AG20443 (cell line): ENCODE measurements at places on chromosomes 3 and 15.
A peak's percentile ranks its signal among the peaks of the same experiment; 100 is the strongest.

GRCh38 chr3:113157408-113158030 lies 53.8 kb upstream of the BOC start:
- peak; percentile 49 for DNase-seq

DNA sequence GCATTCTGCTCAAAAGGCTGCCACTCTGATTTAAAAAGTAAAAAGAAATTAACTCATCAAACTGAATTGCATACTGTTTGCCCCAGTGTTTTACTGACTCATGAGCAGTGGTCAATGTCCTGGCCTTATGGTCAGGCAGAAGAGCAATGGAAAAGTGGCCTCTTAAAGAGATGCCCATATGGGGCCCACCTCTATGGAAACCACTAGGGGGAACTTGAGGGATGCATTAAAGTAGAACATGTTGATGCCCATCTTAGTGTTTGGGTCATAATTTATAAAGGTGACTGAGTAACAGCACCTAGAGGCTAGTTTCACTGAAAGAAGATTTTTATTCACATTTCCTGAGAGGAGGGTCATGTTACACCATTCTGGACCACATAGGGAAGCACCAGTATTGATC lies 66.5 kb upstream of the RNU6-1 start:
- no peak for DNase-seq

DNA sequence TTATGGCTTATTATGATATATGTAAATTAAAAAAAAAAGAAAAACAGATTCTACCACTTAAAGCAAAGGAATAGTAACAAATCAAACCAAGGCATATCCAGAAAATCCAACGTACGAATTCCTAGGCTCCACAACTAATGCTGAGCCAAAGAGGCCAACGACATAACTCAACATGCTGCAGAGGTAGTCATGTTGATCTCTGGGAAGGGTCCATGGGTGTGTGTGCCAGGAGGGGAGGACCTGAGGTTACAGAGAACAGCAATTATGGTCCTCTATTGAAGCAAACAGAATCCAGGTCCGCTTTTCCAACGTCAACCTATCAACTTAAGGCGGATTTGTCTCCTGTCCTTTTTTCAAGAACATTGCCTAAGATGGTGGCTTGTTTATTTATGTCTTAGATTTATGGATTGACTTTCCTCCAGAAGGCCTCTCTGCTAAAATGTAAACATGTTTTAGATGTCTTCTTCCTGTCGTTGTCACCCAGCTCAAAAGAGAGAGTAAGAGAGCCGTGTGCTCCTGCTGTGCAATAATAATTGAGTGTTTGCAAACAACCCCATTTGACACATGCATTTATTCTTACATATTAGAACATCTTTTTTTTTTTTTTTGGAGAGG lies 20.4 kb downstream of the NANOGP8 start:
- DNase-seq: no peak

- peak; percentile 100 for DNase-seq
These were observed 71.1 kb downstream of the CCNL1 start for GRCh38 chr3:157088601-157089454.

DNA sequence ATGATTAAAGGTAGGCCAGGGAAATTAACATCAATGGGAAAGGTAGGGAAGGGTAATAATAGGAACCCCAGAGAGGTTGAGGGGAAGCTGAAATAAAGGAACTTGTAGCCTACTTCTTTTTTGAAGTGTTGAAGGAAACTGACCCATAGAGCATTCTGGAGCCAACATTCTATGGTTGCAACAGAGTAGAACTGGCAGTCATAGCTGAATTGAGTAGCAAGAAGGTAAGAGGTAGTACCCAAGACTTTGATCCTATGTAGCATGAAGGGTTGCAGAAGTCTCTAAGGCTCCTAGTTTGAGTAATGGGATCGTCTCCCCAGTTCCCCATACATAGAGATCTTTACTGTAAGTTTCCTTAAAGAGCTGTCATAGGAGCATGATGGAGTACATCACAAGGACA lies 7.4 kb upstream of the ZNF774 start:
- DNase-seq: no peak

GRCh38 chr3:72655131-72655551 lies 193.1 kb downstream of the SHQ1 start:
- peak; percentile 49 for DNase-seq

DNA sequence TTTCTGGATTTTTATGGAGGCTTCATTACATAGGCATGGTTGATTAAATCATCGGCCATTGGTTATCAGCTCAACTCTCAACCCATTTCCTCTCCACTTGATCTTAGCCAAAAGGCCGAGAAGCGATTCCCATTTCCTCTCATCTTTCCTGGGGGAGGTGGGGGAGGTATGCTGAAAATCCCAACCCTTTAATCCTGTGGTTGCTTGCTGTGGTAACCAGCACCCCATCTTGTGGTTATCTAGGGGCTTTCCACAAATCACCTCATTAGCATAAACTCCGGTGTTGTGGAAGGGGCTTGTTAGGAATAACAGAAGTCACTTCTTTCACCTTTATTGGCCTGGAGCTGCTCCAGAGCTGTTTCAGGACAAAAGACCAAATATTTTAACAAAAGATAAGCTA lies 20.9 kb downstream of the PDE8A start:
- no peak for DNase-seq

- no peak for DNase-seq
These were observed 77.3 kb downstream of the APBA2 start for GRCh38 chr15:28962851-28963710.

GRCh38 chr3:177792311-177793030 lies 595.2 kb upstream of the TBL1XR1 start:
- peak; percentile 29 for DNase-seq

DNA sequence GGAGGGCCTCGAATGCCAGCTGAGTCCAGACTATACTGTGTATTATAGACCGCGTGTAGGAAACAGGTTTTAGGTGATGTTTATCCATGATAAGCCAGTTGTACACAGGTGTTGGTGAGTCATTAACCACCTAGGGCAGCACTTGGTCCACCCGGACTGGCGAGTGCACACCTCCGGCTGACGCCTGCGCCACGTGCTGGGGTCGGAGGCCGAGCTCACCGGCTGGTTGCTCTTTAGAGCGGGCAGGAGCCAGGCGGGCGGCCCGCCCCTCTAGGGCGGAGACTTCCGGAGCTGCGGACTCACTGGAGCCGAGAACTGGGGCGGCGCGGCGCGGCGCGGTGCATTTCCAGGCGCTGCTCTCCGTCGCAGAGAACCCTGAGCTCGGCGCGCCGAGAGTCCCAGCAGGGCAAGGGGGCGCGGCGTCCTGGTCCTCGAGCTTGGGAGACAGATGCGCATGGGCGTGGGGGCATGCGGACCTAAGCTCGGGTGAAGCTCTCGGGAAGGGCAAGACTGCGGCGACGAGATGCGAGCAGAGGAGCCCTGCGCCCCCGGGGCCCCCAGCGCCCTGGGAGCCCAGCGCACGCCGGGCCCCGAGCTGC lies at the start of gene ESYT3:
Gene ESYT3, plus strand, starts transcription at position 341 of the 599 bp plus-strand sequence. Its CDS starts 183 bp downstream, at position 524.
- DNase-seq: peak; percentile 91

DNA sequence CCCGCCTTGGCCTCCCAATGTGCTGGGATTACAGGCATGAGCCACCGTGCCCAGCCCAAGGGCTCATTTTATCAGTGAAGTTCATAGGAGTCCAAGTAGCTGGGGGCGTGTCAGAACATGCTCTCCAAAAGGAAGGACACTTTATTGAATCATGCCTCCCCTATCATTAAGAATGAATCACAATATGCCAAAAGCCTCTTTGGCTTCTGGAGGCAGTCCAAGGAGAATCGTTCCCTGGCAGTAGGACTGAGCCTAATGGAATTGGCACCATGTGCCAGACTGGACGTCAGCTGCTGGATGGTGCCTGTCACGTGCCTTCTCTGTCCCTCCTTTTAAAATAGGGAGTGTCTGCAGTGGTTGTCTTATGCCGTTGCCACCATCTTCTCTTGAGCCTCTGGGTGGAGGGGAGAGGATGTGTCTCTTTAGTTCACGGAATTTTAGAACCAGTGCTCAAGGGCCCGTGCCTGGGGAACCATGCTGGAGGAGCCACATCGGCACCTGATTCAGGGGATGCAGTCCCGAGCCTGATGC lies 234.7 kb upstream of the LYSMD4 start:
- DNase-seq: no peak

DNA sequence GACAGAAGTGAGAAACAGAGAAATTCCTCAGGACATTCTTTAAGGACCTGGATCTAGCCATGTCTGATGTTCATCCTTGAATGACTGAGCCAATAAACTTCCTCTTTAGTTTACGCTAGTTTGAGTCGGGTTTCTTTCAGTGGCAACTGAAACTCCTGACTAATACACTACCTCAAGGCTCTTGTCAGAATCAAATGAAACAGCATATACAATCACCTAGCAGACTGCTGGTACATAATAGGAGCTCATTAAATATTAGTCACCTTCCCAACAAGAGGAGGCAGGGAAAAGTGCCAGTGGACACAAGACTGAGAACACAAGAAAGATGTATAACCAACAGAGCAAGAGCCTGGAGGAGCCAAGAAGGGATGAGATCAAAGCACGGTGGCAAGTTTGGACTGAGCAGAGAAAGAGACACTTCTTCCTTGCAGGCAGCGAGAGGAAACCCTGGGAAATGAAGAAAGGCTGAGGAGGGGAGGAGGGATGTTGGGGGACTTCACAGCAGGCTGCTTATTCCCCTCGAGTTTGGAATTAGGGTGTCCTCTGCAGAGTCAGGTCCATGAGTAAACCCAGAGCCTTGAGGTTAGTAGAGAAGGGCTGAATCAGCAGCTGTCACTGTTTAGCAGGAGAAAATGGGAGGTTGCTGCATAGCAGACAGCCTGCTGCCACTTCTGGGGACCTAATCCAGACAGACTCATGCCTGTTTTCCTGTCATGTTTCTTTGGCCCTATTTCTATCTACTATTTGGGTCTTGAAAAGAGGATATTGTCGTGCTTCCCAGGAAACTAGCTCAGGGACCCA lies 73.3 kb downstream of the MRPL46 start:
- no peak for DNase-seq

GRCh38 chr3:114139836-114140235 lies 39.0 kb downstream of the DRD3 start:
- no peak for DNase-seq

GRCh38 chr3:135460273-135460672 lies 505.3 kb upstream of the PPP2R3A start:
- no peak for DNase-seq

DNA sequence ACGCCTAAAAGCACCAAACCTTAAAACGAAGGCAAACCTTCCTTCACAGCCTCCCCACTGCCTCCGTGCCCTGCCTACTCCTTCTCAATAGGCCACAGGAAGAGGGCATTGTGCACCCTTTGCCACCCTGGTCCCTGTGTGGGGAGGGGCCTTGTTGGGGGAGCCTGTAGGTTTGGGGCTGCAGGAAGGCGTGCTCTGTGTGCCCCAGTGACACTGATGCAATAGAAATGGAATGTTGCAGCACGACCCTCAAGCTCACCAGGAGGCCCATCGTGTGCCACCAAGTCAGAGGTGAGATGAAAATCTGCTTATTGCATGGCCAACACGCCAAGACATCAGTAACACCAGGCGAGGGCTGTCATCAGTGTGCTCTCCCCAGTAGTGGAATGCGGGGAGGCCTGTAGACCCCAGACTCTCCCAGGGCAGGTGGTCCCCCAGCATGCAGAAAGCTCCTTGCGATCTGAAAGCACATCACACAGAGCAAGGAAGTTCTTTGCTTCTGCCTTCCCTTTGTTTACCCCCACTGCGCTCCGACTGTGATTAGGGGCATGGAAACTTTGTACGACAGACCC lies 86.2 kb downstream of the ASB7 start:
- no peak for DNase-seq

DNA sequence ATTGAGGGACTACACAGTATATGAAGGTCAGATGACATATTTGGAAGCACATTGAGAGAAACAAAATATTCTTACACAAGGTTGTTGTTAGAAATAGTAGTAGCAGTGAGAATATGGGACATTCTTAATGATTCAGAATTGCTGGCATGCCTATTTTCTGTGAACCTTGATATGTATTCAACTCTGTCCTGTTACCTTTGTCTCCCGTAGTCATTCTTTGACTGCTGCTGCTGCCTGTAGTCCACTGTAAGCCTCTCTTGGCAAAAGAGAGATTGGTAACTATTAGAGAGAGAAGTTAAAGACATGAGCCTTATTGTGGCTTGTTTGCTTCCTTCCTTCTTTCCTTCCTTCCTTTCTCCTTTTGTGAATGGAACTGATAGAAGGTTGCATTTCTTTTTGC lies 64.5 kb downstream of the TCF12 start:
- DNase-seq: no peak

GRCh38 chr3:45119824-45120358 lies 26.3 kb downstream of the CDCP1 start:
- no peak for DNase-seq

- DNase-seq: no peak
These were observed 28.2 kb upstream of the GBE1 start for GRCh38 chr3:81789691-81790090.

GRCh38 chr15:19987389-19988048 lies 554.1 kb downstream of the GOLGA6L6 start:
- no peak for DNase-seq

- DNase-seq: peak; percentile 58
These were observed 34.5 kb downstream of the ICE2 start for GRCh38 chr15:60444289-60444912.

GRCh38 chr15:33398555-33398954 lies 87.8 kb downstream of the RYR3 start:
- no peak for DNase-seq

DNA sequence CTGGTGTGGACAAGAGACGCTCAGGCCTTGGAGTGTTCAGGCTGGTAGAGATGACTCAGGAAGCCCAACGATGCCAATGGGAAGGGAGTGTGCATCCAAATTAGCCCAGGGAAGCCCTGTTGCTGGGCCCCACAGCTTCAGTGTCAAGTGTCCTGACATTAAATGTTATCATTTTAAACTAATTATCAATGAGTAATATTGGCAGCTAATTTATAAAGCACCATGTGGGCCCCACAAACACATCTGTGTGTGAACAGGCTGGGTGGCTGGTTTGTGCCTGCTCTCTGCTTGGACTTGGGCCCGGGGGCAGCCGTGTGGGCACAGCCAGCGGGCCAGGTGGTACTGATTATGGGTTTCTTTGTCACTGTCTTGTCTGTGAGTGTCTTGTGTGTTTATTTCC lies 15.0 kb downstream of the FBLN2 start:
- no peak for DNase-seq

- DNase-seq: peak; percentile 79
These were observed at the start of gene TMEM108 for GRCh38 chr3:133038089-133038730. Gene TMEM108, plus strand, starts transcription at chr3:133038391.

DNA sequence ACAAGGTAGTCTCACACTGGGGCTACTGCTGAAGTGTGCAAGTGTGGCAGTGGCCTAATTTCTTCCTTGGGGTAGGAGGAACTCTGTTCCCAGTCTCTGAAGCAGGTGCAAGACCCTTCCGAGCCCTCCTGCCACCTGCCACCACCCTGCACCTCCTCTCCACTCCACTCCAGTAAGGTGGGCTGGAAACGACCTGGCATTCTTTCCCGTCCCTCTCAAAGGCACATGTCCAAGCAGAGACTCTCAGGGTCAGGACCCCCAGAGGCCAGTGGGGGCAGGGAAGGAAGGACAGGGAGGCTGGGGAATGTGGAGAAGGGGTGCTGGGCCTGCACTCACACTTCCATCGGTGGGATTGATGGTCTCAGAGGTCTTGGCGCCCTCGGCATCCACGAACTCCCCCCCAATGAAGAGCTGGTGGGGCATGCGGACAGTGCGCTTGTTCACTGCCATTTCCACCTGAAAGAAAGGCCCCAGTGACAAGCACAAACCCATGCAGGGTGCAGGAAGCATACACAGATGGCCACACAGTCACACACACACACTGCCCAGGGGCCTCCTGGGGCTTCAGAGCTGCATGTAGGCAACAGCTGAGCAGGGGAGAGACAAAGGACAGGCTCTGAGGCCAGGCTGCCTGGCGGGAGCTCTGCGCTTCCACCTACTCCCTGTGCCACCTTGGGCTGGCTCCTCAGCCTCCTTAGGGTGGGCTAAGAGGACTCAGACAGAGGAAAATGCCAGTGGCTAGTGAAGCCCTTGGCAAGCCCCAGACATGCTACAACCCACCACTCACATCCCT lies 43.8 kb downstream of the ALDH1L1 start:
- DNase-seq: no peak

- DNase-seq: no peak
These were observed at the start of gene TM4SF18 for GRCh38 chr3:149333176-149333859. Gene TM4SF18, minus strand, starts transcription at chr3:149333636. Its CDS starts 254 bp downstream, at chr3:149333382.
